ENCODE measurements at places on chromosomes 13 and 19. TPM values are rescaled to one million over a fixed set of nuclear protein-coding genes. Genes with fewer than 3 reads are reported as not detected.

CEACAM16 gene
- total RNA-seq: 5.0 TPM

SKA3 gene
- 2.5 TPM for total RNA-seq

LYPD5 gene
- total RNA-seq: 0.11 TPM

SERP2 gene
- total RNA-seq: 2.0 TPM

CXCL17 gene
- not detected for total RNA-seq

CD79A gene
- 1.2 TPM for total RNA-seq

- DNase-seq: no peak
These were observed 655 bp upstream of the S1PR5 start for GRCh38 chr19:10517760-10518443.

DNA sequence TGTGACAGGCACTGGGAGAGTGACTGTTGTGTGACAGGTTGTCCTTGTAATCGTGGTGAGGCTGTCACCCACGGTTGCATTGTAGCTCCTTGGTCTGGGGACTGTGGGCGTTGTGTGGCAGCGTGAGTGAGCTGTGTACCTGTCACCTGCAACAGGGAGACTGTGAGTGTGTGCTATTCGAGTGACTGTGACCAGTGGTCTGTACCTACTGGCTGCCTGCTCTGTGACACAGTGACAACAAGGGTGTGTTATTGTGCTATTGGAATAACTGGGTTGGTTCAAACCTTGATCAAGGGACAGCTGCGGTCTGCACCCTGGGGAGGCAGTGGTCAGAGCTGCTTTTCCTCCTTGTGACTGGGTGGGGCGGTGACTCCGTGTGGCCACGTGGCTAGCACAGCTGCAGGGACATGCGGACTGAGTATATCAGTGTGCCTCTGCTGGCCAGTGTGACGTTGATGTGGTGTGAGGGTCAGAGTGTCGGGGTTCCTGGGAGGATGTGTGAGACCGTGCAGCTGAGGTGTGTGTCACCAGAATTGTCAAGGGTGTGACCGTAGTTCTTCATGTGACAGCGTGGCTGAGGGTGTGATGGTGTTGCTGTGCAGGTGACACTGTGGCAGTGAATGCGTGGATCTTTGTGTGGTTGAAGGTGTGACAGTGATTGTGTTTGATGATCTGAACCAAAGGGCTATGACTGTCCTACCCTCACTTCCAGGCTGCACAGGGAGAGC lies 10.1 kb upstream of the NFIX start:
- peak; percentile 98 for DNase-seq

GRCh38 chr13:48686636-48687210 lies 33.0 kb downstream of the CYSLTR2 start:
- DNase-seq: no peak

- DNase-seq: no peak
These were observed 197.7 kb downstream of the SLITRK6 start for GRCh38 chr13:85601526-85601925.

DNA sequence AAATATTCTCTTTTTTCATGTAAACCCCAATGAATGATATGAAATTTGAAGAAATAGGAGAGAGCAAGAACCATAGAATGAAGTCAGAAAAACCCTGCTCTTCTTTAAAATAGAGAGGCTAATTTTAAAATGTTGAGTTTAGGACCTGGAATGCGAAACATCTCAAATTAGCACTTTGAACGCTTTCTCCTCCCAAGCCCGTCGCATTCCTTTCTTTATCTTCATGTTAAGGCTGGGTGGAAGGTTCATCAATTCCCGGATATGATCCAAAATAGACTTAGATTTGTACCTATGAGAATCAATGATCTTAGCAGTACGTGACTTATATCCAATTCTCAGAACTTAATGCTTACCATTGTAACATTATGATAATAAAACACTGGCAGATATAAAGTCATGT lies 24.1 kb upstream of the LGALS16 start:
- no peak for DNase-seq

DNA sequence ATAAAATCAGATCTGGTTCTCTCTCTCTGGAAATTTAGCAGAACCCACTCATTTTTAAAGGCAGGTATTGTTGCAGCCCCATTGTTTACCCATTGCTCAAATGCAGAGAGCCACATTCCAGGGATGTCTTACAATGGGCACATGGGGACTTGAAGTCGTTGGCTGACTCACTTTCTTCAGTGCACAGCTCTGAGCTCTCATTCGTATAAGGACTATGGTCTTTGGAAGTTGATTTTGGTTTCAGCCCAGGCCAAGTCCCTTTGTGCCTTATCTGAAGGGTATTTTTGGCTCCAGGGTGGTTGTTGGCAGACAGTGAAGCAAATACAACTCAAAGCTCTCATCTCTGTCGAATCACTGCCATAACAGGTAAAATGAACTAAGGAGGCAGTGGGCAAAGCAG lies 47.3 kb upstream of the CLDN10 start:
- DNase-seq: no peak

DNA sequence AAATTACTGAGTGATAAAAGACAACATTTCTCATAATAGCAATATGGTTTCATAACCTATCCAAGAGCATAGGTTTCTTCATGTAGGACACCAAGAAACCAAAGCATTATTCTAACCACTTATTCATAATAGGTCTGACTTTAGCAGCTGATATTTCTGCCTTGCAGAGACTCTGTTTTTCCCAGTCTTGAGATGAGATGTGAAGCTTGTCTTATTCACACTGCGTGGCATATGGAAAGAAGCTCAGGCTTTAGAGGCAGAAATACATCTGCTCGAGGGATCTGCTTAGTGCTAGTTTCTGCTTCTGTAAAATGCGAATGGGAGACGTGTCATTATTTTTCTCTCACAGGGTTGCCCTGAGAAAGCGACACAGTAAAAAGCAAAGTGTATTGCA lies 232.0 kb upstream of the SPRY2 start:
- DNase-seq: no peak

DNA sequence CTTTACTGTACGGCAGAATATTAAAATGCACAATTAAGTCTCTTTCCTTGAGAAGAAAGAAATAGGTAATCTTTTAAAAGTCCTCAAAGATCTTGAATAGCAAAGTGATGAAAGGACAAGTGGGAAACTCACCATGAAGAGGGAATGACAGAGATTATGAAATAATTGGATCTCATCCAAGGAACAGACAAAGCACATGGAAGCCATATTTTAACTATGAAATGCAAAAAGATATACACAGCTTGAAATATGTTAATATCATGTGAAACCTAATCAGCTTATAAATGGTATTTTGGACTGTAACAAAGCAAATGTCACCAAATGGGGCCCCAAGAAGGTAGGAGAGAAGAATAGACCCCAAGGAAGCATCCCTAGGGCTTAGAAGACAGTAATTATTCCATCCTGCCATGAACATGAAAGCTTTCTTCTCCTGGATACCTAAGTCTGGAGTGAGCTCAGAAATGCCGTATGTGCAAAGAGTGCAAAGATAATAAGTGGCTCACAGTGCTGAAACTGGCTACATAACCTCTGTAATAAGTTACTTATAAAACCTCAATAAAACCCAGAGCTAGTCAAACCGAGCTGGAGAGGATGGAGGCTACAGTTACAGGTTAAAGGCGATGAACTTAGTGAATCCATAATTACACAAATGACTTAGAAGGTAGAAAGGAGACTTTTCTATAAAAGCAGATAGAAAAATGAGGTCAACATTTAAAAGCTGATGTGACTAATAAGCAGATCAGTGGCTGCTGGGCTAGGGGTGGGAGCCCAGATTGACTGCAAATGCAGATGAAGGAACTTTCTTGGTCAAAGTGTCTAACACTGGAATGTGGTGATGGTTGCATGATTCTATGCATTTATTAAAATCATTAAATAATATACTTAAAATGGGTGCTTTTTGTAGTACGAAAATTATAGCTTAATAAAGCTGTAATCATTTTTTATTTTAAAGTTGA lies 34.4 kb downstream of the DCLK1 start:
- no peak for DNase-seq

DNA sequence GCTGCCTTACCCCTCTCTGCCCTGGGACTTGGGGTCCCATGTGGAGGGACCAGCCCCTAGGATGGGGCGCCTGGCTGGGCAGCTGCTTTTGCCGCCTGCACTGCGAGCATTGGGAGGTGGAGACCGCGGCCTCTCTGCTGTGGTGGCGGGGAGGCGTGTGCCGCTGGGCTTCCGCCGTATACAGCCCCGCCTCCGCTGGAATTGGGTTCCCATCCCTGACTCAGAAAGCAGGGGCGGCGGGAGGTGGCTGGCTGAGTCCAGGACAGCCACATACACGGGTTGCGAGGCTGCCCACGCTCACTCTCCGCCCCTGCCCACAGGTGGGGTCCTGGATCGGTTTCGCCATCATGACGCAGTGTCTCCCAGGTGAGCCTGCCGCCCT lies 6.6 kb downstream of the NDUFB7 start:
- no peak for DNase-seq

DNA sequence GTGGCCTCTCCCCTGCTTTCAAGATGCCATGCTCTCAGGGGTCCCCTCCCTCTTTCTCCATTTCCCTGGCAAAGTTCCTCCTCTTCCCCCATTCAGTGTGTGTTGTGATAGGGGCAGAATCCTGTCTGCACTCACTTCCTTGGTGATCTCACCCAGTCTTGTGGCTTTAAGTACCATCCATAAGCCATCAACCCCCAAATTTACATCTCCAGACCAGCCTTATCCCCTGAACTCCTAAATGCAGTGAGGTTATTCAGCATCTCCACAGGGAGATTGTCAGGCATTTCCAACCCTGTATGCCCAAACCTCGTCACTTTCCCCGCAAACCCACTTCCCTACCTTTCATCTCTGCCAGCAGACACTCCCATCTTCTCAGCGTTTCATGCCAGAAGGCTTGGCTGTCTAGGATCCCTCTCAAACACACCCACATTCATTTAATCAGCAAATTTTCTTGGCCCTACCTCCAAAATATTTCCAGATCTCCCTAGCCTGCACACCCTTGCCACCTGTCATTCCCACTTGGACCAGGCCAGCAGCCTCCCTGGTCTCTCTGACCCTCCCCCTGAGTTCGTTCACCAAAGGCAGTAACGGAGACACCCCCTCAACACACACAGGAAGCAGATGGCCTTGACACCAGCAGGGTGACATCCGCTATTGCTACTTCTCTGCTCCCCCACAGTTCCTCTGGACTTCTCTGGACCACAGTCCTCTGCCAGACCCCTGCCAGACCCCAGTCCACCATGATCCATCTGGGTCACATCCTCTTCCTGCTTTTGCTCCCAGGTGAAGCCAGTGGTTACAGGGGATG lies at the start of gene HCST:
Gene HCST, plus strand, starts transcription at position 676 of the 808 bp plus-strand sequence. Its CDS starts 65 bp downstream, at position 741.
- no peak for DNase-seq

GRCh38 chr19:1531587-1531986 lies 7.7 kb downstream of the PLK5 start:
- no peak for DNase-seq

GRCh38 chr19:38975214-38975860 lies at the start of gene FBXO17:
TSS of gene FBXO17 (minus strand) at chr19:38975742. CDS start at chr19:38950319, 25,423 bp downstream.
- peak; percentile 65 for DNase-seq

All from myocyte (in vitro differentiated cells).